ENCODE measurements at places on chromosomes 6 and 20.

GRCh38 chr20:46199198-46199597 is 81.1 kb downstream of the CD40 start:
- DNase-seq, result no peak

DNA sequence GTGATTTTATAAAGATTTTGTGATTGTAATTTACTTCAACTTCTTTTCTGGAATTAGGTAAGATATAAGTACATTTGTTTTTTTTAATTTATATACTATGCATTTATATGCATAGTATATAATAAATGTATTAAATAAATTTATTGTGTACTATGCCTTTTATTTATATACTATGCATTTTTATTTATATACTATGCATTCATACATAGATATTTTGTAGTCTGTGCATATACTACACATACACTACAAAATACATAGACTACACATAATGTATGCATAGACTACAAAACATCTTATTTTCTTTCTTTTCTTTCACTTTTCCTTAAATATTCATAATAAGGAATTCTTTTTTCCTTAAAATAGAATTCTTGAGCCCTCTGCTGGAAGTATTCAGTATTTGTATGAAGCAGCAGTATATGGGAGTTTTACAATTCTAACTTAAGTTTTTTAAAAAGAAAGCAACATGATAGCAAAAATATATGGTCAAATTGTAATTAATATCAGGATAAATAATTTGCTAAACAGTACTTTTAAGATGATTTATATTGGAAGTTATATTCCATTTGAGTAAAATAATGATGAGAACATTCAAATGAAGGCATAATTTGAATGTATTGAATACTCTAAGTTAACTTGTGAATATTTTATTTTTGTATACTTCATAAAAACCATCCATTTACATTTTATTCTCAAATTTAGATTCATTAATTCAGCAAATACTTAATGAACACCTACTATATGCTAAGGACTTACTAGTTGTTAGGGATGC is 129.3 kb downstream of the KLHL32 start:
- no peak for DNase-seq

- DNase-seq, result peak; percentile 52
Observed at GRCh38 chr20:57089699-57090144, 176.7 kb downstream of the BMP7 start.

- DNase-seq, result no peak
Observed at GRCh38 chr6:150866991-150867501, 1.5 kb downstream of the MTHFD1L start.

- DNase-seq, result no peak
Observed at GRCh38 chr6:4474810-4475209, 301.4 kb upstream of the CDYL start.

- no peak for DNase-seq
Observed at GRCh38 chr20:24432046-24432442, 37.4 kb upstream of the SYNDIG1 start.

DNA sequence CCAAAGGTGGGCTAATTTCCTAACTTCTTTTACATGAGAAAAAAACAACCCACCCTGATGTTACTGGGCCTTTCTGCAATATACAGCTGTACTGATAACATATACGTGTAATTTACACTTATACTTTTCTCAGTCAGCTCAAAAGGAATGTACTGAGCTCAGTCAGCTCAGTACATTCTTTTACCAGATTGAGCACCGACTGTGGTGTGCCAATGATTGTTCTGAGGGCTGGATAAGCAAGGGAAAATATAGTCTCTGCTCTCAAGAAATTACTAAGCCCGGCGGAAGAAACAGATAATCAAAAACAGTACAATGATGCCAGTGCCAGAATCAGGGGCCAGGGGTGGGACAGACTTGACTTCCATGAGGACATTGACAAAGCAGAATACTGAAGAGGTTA is 10.0 kb upstream of the BLOC1S5 start:
- DNase-seq, result no peak

- no peak for DNase-seq
Observed at GRCh38 chr6:160146454-160147145, 25.0 kb downstream of the SLC22A1 start.

- DNase-seq, result no peak
Observed at GRCh38 chr20:51228763-51229162, 205.9 kb upstream of the KCNG1 start.

DNA sequence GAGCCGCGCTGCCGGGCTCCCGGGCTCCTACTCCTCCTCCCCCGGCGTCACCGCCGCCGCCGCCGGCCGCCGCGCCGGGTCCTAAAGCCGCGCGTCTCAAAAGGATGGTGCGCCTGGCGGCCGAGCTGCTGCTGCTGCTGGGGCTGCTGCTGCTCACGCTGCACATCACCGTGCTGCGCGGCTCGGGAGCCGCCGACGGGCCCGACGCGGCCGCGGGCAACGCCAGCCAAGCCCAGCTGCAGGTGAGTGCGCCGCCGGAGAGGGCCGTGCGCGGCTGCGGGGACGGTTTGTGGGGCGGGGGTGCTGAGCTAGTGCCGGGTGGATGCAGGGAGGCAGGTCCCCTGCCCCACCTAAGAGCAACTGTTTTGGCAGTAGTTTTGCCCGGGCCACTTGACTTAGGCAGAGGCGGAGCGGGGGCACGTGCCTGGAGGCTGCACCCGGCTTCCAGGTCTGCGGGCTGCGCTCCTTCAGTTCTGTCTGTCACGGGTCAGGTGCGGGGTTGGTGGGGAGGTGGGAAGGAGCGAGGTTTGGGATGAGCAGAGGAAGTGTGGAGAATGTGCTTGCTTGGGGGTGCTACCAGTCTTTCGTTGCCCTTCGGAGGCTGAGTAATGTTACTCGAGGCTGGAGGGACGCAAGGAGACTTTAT is 722 bp downstream of the ISM1 start:
- DNase-seq, result peak; percentile 33

DNA sequence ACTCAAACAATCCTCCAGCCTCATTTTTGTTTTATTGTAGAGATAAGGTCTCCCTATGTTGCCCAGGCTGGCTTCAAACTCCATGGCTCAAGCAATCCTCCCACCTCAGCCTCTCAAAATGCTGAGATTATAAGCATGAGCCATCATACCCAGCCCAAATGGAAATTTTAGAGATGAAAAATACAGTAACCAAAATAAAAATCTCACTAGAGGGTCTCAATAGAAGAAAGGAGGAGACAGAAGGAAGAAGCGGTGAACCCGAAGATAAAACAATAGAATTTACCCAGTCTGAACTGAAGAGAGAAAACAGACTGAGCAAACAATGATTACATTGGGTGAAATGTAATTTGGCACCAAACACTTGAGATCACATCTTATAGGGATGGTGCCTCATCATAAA is 16.7 kb upstream of the OLIG3 start:
- no peak for DNase-seq

GRCh38 chr6:46777476-46778346 is 15.5 kb upstream of the MEP1A start:
- no peak for DNase-seq

GRCh38 chr20:15834857-15835256 is 738.4 kb downstream of the KIF16B start:
- no peak for DNase-seq
